ENCODE measurements at places on chromosomes 4 and X. TPM values are rescaled to one million over a fixed set of nuclear protein-coding genes. Genes with fewer than 3 reads are reported as not detected.

- no peaks in the 10 kb centered on the region for H3K36me3 ChIP-seq
- H3K4me1 ChIP-seq = peaks cover 15% of the 10 kb centered on the region
- no peak for DNase-seq
- H3K27me3 ChIP-seq = no peaks in the 10 kb centered on the region
- no peak overlapping the region for H3K27ac ChIP-seq
- no peak overlapping the region for H3K4me3 ChIP-seq
These were observed 21.1 kb upstream of the SORBS2 start for GRCh38 chr4:185833055-185833598.

DNA sequence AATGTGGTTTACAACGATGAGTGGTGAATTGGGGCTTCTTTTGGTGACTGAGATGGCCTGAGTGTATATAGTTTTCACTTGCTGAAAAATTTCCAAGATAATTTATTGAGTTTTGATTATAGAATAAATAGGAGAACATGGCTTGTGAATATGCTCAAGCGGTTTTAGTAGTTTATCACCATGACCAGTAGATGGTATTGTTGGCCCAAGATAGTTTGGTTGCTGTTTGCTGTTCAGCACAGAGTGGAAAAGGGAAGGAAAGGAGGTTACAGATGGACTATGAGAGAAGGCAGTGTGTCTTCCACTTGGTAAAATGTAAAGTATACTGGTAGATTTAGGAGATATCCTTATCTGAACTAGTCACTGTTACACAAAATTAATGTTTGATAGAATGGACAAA lies 55.8 kb upstream of the POU4F2 start:
- H3K4me3 ChIP-seq = no peak overlapping the region
- H3K27ac ChIP-seq = no peak overlapping the region
- H3K36me3 ChIP-seq = no peaks in the 10 kb centered on the region
- no peaks in the 10 kb centered on the region for H3K27me3 ChIP-seq

DNA sequence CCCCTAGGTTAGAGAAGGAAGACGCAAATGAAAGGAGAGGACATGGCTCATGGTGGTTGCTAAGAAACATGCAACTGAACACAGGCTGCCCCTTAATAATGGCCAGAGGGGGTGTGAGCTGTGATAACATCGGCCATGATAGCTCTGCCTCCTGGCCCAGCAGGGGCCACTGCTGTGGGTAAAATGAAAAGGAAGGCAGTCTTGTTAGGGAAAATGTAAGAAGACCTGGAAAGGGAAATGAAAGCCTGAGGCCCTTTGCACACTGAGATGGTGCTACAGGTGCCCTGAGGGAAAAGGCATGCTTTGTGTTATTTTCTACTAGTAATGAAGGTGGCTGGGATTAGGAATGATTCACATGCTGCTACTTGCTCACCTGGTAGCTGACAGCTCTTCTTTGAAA lies 123.6 kb upstream of the MID1 start:
- DNase-seq = no peak
- H3K4me3 ChIP-seq = no peak overlapping the region
- H3K27ac ChIP-seq = no peak overlapping the region
- H3K27me3 ChIP-seq = no peaks in the 10 kb centered on the region
- H3K36me3 ChIP-seq = no peaks in the 10 kb centered on the region
- H3K4me1 ChIP-seq = no peaks in the 10 kb centered on the region

Gene PDGFC
- total RNA-seq = 30.6 TPM

DNA sequence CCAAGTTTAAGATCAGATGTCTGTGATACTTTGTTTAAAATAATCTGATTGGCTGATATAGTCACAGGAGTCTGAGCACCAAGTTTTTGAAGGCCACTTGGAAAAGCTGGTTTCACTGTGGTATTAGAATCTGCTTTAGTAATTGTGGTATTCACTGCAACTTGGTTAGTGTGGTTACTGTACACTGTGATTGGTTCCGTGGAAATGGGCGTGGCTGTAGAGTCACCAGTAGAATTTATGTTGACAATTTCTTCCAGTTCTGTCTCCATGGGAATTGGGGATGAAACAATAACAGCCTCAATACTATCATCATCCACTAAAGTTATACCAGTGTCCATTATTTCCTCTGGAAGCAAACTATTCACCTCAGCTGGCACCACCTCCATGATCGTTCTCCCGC lies 26.2 kb downstream of the LIN54 start:
- H3K27me3 ChIP-seq = no peaks in the 10 kb centered on the region
- H3K36me3 ChIP-seq = peaks cover 8% of the 10 kb centered on the region
- peaks cover 5% of the 10 kb centered on the region for H3K4me1 ChIP-seq
- no peak overlapping the region for H3K27ac ChIP-seq
- no peak for DNase-seq

- DNase-seq = no peak
- no peak overlapping the region for H3K27ac ChIP-seq
- no peaks in the 10 kb centered on the region for H3K27me3 ChIP-seq
These were observed 9.2 kb upstream of the JADE1 start for GRCh38 chr4:128800284-128800683.

DNA sequence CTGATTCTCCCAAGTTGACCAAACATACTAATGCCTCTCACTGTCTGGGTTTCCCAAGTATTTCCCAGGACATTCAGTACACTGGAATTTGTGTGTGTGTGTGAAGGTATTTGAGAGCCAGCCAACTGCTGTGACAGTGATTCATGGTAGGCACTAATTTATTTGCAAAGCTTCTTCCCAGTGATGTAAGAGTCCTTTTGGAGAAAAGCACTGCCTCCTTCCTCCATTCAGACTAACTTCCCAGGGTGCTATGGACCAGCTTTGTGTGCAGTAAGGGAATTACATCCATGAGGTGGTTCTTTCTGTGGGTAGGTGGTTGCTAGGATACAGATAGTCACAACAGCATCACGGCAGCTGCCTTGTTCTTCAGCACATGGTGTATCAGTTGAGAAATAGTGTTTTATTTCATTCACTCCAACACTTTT lies 8.7 kb downstream of the EGF start:
- H3K4me1 ChIP-seq = no peaks in the 10 kb centered on the region
- no peaks in the 10 kb centered on the region for H3K27me3 ChIP-seq
- no peak for DNase-seq
- no peak overlapping the region for H3K4me3 ChIP-seq
- no peak overlapping the region for H3K27ac ChIP-seq

DNA sequence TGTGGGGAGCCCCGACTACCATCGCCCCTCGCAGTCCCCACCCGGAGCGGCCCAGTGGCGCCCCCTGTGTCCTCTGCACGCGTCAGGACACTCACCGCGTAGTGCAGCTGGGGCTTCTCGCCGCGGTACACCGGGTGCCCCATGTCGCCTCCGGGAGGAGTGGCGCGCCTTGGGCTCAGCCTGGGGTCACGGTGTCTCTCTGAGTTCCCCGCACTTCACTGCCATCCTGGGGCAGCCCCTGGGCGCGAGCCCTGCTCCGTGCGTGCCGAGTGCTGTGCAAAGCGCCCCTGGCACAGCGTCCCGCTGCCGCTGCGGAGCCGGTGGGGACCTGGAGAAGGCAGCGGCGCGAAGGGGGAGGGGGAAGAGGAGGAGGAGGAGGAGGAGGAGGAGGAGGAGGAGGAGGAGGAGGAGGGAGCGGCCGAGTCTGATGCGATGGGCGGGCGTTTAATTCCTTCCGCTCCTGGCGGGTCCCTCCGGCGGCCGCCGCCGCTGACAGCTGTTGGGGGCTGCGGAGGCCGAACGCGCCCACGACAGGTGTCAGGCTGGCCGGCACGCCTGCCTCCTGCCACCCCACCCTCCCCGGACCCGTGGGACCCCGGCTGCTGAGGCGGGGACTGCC lies 134.3 kb downstream of the AMELX start:
- DNase-seq = peak; percentile 61
- H3K4me3 ChIP-seq = peak overlapping the region; percentile 53
- H3K27me3 ChIP-seq = no peaks in the 10 kb centered on the region
- no peaks in the 10 kb centered on the region for H3K36me3 ChIP-seq
- peaks cover 8% of the 10 kb centered on the region for H3K4me1 ChIP-seq
- H3K27ac ChIP-seq = peak overlapping the region; percentile 79

DNA sequence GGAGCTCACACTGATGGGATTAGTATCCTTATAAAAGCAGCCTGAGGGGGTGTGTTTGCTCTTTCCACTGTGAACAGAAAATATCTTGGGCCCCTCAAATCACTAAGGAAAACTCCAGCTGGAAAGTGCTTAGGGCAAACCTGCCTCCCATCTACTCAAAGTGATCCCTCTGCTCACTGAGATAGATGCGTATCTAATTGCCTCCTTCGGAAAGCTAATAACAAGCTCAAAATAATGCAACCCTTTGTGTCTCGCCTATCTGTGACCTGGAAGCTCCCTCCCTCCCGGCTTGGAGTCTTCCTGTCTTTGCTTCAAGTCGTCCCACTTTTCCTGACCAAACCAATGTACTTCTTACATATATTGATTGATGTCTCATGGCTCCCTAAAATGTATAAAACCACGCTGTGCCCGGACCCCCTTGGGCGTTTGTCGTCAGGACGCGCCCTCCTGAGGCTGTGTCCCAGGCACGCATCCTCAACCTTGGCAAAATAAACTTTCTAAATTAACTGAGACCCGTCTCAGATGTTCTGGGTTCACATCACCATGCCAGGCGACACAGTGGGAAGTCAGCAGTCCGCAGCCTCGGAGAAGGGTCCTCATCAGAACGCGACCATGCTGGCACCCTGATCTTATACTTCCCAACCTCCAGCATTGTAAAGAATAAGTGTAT lies 34.1 kb upstream of the SORCS2 start:
- DNase-seq = no peak
- no peak overlapping the region for H3K27ac ChIP-seq
- no peaks in the 10 kb centered on the region for H3K27me3 ChIP-seq
- no peaks in the 10 kb centered on the region for H3K36me3 ChIP-seq
- H3K4me3 ChIP-seq = no peak overlapping the region
- H3K4me1 ChIP-seq = no peaks in the 10 kb centered on the region

Gene NEUROG2
- not detected for total RNA-seq

- no peaks in the 10 kb centered on the region for H3K36me3 ChIP-seq
- no peak overlapping the region for H3K4me3 ChIP-seq
- H3K27me3 ChIP-seq = no peaks in the 10 kb centered on the region
- H3K27ac ChIP-seq = no peak overlapping the region
- DNase-seq = no peak
These were observed 39.6 kb downstream of the PTCHD1 start for GRCh38 chrX:23374291-23374690.

DNA sequence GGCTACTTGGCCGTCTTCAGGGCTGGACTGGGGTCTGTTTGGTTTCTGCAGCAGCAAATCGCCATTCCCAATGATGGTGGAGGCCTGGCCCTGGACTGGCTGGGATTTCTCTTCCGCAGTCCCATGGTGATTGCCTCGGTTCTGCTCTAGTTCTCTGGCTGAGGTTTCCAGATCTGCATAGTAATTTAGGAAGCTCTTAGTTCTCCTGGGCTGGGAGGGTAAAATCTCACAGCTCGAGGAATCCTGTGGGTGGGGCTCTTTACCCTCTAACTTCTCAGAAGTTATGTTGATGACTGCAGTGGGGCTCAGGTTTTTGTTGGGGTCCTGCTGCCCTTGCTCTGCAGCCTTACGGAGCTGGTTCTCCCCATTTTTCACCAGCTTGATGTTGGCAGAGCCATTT lies 200.6 kb downstream of the APBB2 start:
- no peak overlapping the region for H3K4me3 ChIP-seq
- no peaks in the 10 kb centered on the region for H3K27me3 ChIP-seq
- DNase-seq = no peak
- peaks cover 3% of the 10 kb centered on the region for H3K4me1 ChIP-seq
- no peaks in the 10 kb centered on the region for H3K36me3 ChIP-seq
- no peak overlapping the region for H3K27ac ChIP-seq

GRCh38 chr4:187172340-187172761 lies 448.7 kb upstream of the FAT1 start:
- H3K4me3 ChIP-seq = no peak overlapping the region
- H3K27ac ChIP-seq = no peak overlapping the region
- H3K4me1 ChIP-seq = no peaks in the 10 kb centered on the region

- no peak for DNase-seq
- H3K36me3 ChIP-seq = peaks cover 48% of the 10 kb centered on the region
- peaks cover 3% of the 10 kb centered on the region for H3K4me1 ChIP-seq
These were observed 39.0 kb downstream of the PLAC8 start for GRCh38 chr4:83075311-83076095.

DNA sequence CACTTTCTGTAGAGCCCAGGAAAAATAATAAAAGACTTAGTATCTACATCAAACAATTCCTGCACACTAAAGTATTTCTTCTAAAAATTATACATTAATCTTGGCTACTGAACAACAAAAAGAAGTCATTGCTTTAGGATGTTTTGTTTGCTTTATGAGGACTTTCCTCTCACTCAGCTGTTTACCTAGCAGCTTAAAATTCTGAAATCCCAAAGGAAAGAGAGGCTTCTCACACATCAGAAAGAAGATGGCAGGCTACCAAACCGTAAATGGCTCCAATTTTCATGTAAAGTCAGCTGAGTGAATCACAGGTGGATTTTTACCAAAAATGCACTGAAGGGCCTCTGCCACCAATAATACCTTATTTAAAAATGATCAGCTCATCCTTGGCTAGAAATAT lies 9.0 kb upstream of the TRPC3 start:
- no peaks in the 10 kb centered on the region for H3K4me1 ChIP-seq
- H3K36me3 ChIP-seq = no peaks in the 10 kb centered on the region
- no peak for DNase-seq
- H3K4me3 ChIP-seq = no peak overlapping the region
- H3K27ac ChIP-seq = no peak overlapping the region
- no peaks in the 10 kb centered on the region for H3K27me3 ChIP-seq

- DNase-seq = peak; percentile 14
- H3K36me3 ChIP-seq = peaks cover 100% of the 10 kb centered on the region
- no peak overlapping the region for H3K27ac ChIP-seq
- no peaks in the 10 kb centered on the region for H3K27me3 ChIP-seq
- H3K4me3 ChIP-seq = no peak overlapping the region
These were observed 11.9 kb downstream of the LRPAP1 start for GRCh38 chr4:3520276-3520675.

DNA sequence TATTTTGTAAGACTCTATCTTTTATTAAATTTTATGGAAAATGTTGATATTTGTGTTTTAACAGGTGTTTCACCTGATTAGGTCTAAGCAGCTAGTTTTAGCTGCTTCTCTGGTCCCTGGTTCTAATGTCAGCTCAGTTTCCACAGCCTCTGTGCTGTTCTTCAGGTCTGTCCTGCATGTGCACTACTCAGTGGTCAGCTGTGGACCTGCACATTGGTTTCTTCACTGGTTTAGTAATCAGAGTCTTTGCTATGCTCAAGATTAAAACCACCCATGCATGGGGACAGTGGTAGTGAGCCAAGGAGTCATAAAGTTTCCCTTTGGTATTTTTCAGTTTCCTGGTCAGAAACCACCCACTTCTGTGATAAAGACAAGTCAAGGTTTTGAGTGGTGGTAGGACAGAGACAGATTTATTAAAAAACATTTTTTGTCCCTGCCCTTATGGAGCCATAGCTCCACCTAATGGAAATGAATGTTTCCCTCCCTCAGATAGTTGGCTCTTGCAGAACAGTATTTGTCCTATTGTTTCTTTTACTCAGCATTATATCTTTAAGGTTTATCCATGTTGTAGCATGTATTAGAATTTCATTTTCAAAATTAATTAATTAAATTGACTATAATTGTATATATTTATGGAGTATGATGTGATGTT lies 36.8 kb upstream of the VBP1 start:
- no peaks in the 10 kb centered on the region for H3K4me1 ChIP-seq
- no peak overlapping the region for H3K4me3 ChIP-seq
- H3K27me3 ChIP-seq = no peaks in the 10 kb centered on the region
- H3K27ac ChIP-seq = no peak overlapping the region

Data from lower lobe of right lung (tissue), 2 donors.